CD4-positive, alpha-beta T cell treated with Interleukin-10 for 1 hour (primary cell): ENCODE measurements at places on chromosomes 5 and 9.
A peak's percentile ranks its signal among the peaks of the same experiment; 100 is the strongest.

DNA sequence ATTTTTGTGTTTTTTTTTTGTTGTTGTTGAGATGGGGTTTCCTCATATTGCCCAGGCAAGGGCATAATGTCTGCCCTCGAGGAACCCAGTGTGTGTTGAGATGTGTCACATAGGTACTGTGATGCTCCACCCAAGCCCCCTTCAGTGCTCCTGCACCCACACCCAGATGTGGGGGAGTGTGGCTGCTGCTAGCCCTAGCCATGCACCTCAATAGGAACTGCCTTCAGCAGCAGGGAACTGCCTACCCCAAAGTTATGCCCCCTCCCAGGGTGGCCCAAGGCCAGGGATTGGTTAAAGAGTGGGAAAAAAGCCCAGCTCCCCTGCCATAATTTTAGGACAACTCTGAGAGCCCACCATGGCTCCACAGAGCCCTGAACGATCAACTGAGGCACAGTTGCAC, 33.3 kb upstream of the EPB41L4B start:
- DNase-seq, result no peak

- peak; percentile 22 for DNase-seq
Measured at GRCh38 chr9:71767776-71768321, 464 bp downstream of the CEMIP2 start.

GRCh38 chr5:16489322-16489791, 23.8 kb upstream of the ZNF622 start:
- peak; percentile 25 for DNase-seq

- no peak for DNase-seq
Measured at GRCh38 chr5:123035918-123036390, 571 bp downstream of the PPIC start.

GRCh38 chr5:172078726-172079345, 72.4 kb upstream of the FBXW11 start:
- DNase-seq, result peak; percentile 18

DNA sequence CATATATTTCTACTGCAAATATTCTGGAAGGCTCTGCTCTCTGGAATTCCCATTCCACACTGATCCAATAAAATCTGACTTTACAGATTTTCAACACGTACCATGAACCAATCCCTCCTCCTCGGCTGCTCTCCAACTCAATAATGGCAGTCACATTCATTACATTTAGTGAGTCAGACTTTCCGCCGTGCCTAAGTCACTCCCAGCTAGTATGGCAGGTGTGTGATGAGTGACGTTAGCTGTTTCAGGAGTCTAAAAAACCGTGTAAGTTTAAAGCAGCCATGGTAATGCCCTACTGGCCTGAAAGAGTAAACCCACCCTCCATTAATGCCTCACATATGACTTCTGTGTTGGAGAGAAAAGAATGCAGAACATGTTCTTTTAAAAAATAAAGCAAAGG, 3.3 kb downstream of the FBN2 start:
- DNase-seq, result no peak

DNA sequence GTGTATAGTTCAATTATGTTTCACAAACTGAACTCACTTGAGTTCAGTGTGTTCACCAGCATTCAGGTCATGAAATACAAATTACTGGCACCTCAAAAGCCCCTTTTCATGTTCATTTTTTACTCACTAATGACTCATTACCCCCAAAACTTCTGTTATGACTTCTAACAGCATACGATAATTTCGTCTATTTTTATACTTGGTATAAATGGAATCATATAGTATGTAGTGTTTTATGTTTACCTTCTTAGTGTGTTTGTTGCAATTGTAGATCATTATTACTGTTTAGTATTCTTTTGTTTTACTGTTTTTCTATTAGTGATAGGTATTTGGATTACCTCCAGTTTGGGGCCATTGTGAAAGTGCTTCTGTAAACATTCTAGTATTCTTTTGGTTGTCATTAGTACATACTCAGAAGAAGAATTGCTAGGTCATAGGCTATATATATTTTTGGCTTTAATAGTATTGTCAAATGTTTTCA, 33.4 kb downstream of the DDX4 start:
- no peak for DNase-seq

DNA sequence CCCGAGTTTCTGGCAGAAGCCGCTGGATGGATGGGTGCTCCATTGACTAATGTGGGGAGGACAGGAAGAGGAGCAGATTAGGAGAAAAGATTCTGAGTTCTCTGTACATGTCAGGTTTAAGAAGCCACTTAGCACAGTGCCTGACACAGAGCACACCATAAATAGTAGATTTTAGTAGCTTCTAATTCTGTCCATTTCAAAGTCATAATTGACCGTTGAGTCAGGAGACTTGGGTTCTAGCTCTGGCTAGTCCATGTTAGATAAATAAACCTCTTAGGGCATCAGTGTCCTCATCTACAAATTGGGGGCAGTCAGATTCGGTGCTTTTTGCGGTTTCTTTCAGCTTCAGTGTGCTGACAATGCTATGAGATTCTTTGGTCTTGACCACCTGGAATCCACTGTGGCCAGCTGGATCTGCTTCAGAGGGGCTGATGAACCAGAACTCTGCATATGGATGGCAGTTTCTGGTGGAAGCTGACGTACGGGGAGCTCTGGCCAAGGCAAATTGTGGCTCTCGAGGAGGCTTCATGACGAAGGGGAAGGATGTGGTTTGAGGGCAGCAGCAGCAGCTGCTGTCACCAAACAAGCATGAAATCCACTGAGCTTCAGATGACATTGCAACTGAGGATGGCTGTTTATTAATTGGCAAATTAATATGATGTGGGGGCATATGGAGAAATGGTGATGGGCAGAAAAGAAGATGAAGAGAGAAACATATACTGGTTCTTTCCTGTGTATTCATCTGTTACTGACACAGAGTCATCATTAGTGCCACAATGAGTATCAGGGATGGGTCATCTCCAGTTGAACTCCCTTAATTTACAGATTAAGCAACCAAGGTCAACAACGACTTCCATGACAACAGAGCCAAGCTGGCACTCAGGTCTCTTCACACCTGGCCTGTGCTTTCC, 134.4 kb downstream of the AOPEP start:
- DNase-seq, result peak; percentile 78

DNA sequence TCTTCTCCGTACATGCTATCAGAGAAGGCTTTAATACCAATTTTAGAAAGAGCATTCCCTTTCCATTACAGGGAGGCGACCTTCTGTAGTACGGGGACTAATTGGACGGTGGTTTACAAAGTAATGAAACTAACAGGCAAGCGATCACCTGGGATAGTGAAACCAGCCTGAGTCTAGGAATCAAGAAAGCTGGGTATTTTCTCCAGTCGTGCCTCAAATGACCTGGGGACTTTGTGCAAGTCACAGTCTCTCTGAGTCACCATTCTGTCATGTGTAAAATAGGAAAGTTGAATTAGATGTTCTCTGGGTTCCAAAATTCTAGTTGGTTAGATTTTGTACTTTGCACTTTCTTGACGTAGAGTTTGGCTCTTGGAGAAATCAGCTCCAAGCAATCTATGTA, 22.7 kb upstream of the SSBP2 start:
- DNase-seq, result no peak

DNA sequence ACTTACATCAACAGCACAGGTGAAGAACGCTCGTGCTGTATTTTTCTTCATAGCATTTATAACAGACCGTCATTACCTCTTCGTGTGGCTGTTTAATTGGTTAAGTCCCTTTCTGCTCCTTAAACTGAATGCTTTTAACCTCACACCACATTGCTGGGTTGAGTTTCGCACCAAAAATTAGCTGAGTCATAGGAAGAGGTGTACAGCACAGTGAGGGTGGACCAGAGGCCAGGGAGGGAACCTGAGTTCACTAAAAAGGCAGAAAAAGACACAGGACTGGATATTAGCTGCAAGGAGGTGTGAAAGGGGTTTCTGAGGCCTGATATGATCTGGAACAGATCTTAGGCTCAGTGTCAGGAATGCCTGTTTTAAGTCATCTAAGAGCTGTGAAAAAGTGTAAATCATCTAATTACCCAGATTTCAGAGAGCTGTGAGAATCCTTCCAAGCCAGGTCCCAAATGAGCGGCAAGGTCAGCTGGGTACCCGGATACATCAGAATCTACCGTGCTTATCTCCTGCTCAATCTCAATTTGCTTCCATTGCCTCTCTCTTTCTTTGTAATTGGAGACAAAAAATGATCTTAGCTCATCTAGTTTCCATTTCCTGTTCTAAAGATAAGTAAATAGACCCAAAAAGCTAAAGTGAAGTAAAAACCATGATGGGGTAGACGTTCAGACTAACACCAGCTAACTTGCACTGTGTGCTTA, 7.1 kb upstream of the CFAP90 start:
- no peak for DNase-seq

GRCh38 chr9:117313989-117314388, 100.9 kb downstream of the ASTN2 start:
- no peak for DNase-seq

- DNase-seq, result no peak
Measured at GRCh38 chr9:117000834-117001233, 313.7 kb downstream of the TRIM32 start.

GRCh38 chr9:15778861-15779260, 226.0 kb downstream of the CCDC171 start:
- DNase-seq, result no peak

- no peak for DNase-seq
Measured at GRCh38 chr5:69134126-69134525, 32.8 kb upstream of the CCNB1 start.

- no peak for DNase-seq
Measured at GRCh38 chr9:99497641-99498040, 275.6 kb downstream of the SEC61B start.

GRCh38 chr5:141875795-141876627, 2.2 kb downstream of the PCDH1 start:
- DNase-seq, result no peak

DNA sequence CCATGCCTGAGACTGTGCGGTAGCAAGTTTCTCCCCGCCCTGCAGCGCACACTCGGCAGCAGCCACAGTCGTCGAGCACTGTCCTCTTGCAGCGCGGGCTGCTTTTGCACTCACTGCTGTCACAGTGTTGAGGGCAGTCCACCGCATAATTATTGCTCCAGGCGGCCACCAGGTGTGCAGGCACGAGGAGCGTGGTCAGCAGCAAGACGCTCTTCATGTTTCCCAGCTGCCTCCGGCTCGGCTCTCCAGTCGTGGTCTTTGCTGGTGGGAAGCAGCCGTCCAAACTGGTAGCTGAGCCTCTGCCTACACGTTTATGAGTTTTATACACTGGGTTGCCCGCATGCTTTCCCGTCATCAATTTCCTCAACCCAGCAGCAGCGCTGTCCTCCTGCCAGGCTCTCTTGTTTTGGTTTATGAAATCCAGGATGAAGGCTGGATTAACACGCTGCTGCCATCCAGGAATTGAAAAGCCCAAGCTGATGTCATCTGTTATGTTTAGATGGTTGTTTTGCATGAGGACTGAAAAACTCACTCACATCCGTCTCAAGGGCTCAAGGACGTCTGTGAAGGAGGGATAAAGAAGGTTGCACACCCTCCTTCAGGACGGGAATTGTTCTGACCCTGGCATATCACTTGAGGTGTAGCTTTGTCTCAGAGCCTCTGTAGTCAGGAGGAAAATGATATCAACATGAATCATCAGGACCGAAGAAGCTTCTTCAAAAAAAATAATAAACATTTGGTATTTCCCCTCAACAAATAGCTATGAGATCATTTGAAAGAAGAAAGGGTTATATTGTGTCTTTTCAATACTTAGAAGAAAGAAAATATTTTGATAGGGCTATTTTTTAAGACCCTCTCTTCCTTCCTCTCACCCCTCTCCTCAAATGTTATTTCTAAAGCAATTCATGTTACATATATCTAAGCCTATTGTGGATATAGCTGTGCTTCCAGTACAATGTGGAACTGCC, at the start of gene ESM1:
TSS of gene ESM1 (minus strand) at position 293 of the 968 bp plus-strand sequence. CDS start at position 217, 76 bp downstream.
- DNase-seq, result no peak

GRCh38 chr5:139065306-139065705, 132.9 kb downstream of the SIL1 start:
- no peak for DNase-seq

GRCh38 chr5:114018186-114018585, 343.7 kb upstream of the KCNN2 start:
- no peak for DNase-seq

- DNase-seq, result no peak
Measured at GRCh38 chr5:178418471-178419010, 171.7 kb downstream of the COL23A1 start.

GRCh38 chr5:134656690-134657089, 8.1 kb downstream of the SEC24A start:
- DNase-seq, result no peak

GRCh38 chr5:91848453-91848852, 465.3 kb upstream of the ARRDC3 start:
- DNase-seq, result no peak

- DNase-seq, result no peak
Measured at GRCh38 chr5:67028371-67028770, 168.2 kb downstream of the CD180 start.

DNA sequence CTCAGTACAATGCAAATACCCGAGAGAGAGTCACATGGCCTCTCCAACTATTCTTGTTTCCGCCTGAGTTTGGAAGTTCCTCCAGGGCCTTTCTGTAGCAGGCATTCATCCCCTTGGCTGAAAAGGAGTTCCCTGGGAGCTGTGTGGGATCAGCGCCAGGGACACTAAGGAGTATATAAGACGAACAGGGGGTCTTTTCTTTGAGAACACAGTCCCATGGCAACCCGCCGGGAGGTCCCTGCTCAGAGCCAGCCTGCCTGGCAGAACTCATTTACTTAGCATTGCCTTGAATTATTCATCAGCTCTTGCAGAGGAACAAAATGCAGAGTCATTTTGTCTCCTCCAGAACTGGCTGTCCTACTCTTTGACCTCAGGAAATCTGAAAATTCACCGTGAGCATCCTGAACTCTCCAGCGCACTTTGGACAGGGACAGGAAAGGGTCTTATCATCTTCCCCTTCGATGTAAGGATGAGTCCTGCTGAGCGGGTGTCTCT, 120.4 kb upstream of the OSMR start:
- no peak for DNase-seq

DNA sequence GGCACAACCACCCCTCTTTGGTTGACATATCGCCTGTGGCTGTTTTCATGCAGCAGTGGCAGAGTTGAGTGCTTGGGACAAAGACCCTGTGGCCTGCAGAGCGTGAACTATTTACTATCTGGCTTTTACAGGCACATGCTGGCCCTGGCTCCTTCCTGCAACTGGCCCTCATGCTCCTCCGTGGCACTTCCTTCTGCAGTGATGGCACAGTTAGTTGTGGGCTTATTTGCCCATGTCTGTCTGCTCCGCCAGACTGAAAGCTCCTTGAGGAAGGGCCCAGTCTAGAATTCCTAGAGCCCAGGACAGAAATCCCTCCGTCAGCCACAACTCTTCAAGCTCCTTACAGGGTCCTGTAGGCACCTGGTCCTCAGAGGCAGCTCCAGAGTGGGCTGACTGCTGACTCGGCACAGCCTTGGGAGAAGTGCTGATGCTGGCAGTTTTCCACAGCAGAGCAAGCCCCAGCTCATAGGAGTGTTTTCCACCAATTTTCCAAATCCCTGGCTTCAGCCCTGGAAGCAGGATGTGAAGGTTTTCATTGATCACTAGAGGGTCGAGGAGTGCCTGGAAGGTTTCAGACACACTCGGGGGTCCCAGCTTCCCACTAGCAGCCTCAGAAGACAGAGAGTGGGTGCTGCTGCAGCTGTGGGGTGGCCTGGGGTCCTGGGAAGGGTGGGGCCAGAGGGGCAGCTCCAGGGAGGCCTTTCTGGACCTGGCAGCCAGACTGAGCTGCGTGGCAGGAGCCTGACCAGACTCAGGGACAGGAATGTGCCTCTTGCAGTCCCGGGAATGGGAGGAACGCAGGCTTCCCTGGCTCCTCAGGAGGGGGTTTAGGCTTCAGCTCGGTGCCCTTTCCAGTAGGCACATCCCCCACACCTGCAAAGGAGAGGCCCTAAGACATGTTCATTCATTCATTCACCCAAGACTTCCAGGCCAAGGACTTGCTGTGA, 56.5 kb upstream of the ANGPTL2 start:
- DNase-seq, result no peak
